ENCODE measurements at places on chromosomes 5 and 9.

DNA sequence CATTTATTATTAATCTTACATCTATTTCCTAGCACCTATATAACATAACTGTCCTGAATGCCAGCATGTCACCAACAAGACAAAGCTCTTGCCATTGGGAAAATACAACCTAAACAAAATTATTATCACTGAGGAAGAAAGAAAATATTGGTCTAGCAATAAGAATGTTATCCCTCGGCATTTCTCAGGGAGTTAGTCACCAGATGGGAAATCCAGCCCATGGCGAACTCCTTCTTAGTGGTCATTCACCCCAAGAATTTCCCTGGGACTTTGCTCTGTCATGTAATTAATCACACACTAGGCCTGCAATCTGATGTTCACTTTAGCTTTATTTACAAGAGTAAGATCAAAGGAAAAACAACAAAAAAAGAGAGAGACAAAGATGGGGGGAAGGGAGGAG lies 56.1 kb upstream of the TAS2R1 start:
- DNase-seq = no peak

DNA sequence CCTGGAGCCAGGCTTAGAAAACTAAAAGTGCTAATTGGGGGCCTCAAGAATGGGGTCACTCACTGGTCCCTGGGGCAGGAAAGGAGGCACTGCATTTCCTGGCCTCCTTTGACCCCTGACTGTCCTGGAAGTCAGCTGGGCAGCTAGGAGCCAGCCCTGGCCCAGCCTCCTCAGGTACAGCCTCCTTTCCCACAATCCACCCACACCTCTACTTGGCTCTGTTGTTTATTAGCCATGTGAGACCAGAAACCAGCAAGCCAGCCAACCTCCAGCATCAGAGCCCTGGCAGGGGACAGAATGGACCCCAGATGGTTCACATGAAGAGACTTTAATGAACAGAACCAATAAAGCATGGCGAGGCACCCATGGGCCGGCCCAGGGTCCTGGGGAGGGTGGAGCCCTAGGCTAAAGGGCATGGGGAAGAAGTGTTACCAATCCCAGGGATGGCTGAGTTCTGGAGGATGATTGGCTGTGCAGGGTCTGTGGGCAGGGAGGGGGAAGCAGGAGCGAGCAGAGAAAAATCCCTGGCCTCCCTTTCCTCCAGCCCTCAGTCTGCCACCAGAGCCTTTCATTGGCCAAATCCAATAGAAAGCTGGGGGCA lies 55.3 kb upstream of the ANGPTL2 start:
- DNase-seq = no peak

- DNase-seq = no peak
Observed at GRCh38 chr5:72557167-72558045, 50.2 kb upstream of the ZNF366 start.

GRCh38 chr9:133798160-133798559 lies 60.0 kb upstream of the SARDH start:
- DNase-seq = no peak

GRCh38 chr5:56498759-56499395 lies 265.7 kb upstream of the ANKRD55 start:
- no peak for DNase-seq

- no peak for DNase-seq
Observed at GRCh38 chr9:120919843-120920805, 6.5 kb downstream of the TRAF1 start.

DNA sequence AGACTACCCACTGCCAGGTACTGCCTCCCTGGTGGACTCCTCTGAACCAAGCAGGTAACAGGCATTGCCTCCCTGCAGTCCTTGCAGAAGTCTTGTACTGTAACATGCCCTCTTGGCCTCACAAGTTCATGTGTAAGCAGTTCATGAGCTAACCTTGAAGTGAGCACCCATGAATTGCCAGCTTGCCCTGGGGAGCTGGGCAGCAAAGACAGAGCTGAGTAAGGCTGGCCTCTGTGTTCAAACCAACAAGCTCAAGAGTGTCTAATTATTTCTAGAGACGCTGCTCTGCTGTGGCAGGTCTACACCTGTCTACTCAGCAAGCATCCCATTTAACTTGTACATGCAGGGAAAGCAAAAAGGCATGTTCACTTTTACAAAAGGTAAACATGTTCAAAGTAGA lies 113.5 kb downstream of the FEM1C start:
- DNase-seq = no peak

DNA sequence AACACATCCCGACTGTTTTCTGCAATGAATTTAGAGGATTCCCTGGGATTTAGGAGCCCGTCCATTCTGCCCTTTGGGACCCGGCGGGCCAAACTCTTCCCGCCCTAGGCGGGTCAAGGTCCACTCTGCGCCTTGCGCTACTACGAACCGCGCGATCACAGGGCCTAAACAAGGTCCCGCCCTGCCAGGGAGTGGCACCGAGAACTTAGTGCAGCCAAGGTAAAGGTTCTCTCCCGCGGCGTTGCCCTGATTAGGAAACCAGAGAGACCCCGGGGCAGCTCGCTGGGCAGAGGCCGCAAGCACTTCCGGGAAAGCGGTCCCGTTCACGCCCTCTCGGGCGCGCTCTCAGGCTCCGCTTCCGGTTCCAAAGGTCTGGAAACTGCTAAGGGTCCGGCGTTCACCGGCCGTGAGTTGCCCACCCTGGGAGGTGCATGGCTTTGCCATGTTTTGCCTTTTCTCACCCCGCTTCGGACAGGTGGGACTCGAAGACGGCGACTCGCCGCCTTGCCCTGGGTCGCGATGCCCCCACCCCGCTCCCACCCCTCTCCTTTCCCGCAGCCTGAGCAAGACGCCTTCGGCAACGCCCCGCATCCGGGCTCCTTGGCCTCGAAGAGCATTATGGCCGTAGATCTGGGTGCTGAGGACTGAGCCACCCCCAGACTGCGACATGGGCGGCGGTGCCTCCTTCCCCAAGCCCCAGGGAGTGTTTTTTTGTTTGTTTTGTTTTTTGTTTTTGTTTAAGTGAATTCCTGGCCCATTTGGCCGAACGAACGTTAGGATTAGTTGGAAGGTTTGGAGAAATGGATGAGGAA lies 23.4 kb downstream of the HNRNPK start:
- peak; percentile 70 for DNase-seq

DNA sequence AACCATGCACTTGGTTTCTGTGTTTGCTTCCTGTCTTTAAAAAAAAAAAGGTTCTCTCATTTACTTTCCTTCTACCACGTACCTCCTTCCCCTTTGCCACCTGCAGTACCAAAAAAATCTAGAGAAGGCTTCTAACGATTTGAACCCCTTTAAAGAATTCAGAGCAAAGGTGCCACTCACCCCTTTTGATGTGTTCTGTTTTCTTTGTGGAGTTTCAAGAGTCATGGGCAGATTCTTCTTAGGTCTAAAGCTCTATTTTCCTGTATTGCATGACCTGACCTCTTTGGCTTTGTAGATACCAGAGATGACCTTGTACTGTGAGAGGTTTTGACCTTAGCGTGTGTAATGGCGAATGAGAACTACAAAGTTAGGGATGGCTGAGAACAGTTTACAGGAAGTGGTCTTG lies 29.0 kb downstream of the TXNDC8 start:
- no peak for DNase-seq

DNA sequence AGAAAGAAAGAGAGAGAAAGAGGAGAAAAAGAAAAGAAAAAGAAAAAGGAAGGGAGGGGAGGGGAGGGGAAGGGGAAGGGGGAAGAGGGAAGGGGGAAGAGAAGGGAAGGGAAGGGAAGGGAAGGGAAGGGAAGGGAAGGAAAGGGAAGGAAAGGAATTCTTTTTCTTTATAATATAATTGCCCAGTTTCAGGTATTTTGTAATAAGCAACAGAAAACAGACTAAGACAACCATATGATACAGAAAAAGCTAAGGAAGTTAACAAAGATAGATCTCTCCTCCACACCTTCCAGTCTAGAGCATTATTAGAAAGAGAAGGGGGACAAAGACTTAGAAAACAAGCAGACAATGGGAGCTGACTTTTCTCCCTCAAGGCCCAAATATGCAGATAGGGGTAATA lies 31.0 kb downstream of the MEIKIN start:
- no peak for DNase-seq

GRCh38 chr9:36517131-36517530 lies 55.6 kb upstream of the MELK start:
- no peak for DNase-seq

DNA sequence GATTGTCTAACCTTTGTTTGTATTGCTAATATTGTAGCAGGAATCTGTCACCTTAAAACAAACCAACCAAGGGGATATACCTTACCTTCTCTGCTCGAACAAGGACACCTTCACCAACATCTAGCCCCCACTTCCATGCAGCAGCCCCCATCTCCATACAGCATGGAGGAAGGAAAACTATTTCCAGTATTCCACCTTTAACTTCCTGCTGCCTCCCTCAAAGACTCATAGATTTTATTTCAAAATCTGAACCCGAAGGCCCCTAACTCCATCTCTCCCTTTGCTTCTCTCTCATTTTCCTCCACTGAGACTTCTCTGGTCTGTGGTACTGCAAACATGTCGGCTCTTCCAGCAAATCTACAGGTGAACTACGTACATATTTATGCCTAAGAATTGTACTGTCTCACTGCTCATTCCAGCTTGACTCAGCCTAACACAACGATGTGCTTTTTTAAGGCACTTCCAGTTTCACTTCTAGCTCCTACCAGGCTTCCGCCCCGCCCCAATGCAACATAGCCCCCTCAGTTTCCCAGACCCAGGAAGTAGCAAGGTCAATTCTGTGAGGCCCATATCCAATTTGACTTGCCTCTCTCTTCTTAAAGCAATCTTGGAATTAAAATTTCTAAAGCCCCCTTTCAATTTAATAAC lies 70.7 kb upstream of the RNF38 start:
- DNase-seq = no peak

GRCh38 chr5:14210729-14211128 lies 67.6 kb downstream of the TRIO start:
- DNase-seq = no peak

GRCh38 chr5:35990941-35991611 lies at the start of gene UGT3A1:
UGT3A1 (minus strand) TSS chr5:35991390; CDS start chr5:35991240, 150 bp downstream.
- DNase-seq = no peak

DNA sequence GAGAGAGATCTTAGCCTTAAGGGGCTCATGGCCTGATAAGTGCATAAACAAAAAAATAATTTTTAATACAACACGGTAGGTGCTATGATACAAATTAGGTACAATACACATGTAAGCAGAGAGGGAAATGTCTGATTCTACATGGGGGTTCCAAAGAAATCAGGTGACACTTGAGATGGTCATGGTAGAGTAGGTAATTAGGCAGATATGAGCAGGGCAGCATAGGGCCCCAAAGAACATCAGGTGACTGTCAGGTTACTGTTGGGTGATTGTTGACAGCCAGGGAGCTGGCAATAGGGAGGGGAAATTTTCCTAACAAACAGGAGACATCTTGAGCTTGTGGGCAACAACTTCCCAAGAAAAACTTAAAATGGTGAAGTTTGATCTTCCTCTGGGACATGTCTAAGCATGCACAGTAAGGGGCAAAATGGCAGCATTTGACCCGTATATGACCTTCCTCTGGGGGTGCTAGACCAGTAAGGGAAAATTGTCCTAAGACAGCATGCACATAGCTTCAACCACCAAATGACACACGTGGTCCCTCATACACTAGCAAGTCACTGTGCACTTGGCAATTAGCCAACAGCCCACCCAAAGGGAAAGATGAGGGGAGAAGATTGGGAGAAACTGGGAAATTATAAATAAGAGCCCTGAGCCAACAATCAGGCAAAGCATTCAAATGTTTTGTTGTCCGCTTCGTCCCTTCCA lies 37.3 kb upstream of the TENT4A start:
- DNase-seq = no peak

DNA sequence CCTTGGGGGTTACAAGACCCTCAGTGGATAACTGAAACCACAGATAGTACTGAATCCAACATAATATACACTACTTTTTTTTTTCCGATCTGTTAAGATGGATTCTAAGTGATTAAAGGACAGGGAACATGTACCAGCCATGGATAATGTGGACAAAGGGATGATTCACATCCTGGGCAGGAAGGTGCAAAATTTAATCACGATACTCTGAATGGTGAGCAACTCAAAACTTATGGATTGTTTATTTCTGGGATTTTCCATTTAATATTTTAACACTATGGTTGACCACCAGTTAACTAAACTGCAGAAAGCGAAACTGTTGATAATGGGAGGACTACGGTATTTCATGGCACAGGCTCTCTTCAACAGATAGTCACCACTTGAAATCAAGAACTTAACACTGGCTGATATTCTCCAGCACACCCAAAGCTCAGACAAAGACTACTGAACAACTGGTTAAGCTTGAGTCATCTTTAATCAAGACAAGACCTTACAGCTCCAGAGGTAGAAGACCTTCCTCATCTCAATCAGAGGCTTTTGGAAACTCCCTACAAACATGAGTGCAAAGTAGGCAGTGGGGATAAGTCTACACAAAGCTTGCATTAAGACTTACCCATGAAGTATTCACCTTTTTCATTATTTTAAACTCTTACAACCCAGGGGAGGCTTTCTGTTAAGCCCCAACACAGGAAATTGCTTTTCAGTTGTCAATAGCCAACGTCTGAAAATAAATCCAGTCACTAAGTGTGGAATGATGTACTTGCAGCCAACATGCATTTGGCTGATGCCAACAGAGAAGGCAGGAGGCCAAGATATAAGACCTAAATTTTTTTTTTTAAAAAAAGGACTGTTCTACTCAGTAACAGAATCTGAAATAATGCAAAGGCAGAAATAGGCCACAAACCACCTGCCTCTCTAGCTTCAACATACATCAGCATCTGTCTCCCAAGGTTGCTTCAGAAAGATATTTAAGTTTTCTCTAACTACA lies 78.7 kb downstream of the ELAVL2 start:
- no peak for DNase-seq

DNA sequence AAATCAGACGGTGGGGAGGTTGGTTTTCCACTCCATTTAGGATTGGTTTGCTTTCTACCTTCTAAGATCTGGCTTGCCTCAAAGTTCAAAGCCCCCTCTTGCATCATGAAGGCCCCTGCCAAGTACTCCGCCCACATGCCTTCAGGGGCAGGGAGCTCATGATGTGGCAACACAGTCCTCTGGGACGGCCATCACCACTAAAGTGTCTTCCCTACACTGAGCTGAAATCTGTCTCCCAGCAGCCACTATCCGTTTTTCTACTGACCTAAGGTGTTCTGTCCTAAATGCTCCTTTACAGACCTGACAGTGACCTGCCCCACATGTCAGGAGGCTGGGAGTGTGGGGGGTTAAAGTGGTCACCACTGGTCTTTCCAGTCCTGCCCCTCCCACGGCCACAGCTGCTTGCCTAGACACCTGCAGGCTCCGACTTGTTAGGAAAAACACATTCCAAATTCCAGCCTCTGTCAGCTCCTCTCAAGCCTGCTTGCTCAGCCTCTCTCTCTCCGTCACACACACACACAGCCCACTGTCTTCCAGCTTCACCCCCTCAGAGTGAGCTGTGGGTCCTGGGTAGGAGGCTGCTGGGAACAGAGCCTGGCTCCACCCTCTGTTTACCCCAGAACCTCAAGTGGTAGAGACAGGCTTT lies 44.9 kb downstream of the SHB start:
- DNase-seq = no peak

DNA sequence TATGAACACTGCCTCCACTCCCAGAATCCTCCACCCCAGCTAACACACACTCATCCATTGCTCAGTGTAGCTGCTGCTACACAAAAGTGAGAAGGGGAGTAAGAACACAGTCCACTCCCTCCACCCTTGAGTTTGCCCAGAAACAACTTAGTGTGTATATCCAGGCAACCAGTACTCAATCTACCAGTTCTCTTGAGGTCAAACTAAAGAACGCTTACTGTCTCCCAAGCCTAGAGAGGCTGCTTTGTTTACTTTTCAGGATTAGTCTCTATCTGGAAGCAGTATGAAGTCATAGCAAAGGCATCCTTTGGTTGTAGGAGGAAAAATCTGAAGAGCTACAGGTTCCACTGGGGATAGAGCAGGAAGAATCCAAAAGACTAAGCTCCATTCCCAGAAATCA lies 296.3 kb downstream of the KCNN2 start:
- DNase-seq = no peak
